T-helper 17 cell (primary cell): ENCODE measurements at places on chromosomes 1 and 21. TPM values are rescaled to one million over a fixed set of nuclear protein-coding genes. Genes with fewer than 3 reads are reported as not detected.

CACNA1S gene
- not detected for total RNA-seq

MATN1 gene
- 3.7 TPM for total RNA-seq

DCAF8 gene
- 178 TPM for total RNA-seq

SH3BGR gene
- total RNA-seq, result 0.86 TPM

CD2 gene
- total RNA-seq, result 172 TPM

DNA sequence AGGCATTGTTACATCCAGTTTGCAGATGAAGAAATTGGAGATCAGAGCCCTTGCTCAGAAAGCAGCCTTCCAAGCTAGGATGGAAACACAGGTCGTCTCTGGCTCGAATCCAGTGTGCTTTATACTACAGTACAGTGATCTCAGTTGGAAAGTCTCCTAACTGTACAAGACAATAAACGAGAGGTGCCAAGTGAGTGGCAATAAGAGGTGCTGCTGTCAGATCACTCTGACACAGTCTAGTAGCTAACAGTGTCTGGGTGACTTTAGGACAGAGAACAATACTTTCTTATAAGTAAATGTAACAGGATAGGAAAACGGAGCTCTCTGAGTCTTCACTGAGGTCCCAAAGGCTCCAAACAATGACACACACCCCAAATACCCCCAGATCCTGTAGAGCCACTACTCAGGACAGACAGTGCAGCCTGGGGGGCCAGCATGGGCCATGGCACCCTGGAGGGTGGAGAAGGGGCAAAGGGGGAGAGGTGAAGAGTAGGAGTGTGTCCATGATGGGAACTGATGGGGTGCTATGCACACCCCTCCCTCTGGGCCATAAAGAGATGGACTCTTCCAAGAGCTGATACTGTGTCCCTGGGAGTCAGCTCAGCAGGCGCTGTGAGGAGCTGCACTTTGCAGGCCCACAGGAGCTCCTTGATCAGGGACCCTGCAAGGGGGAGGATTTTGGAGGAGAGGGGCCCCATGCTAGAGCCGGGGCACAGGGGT lies 3.3 kb downstream of the SH3BGR start:
- H3K27me3 ChIP-seq, result peaks cover 28% of the 10 kb centered on the region

- H3K27me3 ChIP-seq, result no peaks in the 10 kb centered on the region
- H3K36me3 ChIP-seq, result peaks cover 2% of the 10 kb centered on the region
Measured at GRCh38 chr21:17780539-17780938, 38.6 kb downstream of the C21orf91 start.

DNA sequence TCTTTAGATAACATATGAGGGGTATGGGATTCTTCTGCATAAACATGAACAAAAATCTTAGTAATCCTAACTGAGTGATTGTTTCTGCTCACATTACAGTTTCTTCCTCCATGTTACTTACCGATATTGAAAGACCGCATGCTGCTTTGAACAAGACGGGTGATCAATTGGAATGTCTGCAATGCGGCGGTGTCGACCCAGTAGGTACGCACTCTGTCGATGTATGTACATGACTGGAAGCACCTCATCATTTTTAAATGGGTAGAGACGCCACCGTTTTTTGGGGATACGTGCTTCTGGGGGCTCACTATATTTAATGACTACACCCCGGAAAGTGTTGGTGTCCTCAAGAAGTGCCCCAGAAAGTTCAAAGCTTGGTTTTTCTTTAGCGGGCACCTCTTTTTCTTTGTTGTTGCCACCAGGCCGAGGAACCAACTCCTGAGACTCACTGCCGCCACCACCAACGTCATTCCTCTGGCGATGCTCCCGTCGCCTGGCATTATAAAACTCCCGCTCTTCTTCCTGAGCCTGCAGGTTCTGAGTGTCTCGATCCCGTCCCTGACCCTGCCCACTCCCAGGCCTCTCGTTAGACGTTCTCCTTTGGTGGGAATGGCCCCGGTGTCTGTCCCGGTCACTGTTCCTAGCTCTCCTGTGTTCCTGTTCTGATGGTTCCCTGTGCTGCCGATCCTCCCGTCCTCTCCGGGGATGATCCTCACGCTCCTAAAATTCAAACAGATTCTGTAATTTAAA lies 13.9 kb downstream of the SNIP1 start:
- H3K27ac ChIP-seq, result no peak overlapping the region
- H3K4me3 ChIP-seq, result no peak overlapping the region
- H3K4me1 ChIP-seq, result peaks cover 7% of the 10 kb centered on the region
- H3K36me3 ChIP-seq, result peaks cover 14% of the 10 kb centered on the region

- peaks cover 2% of the 10 kb centered on the region for H3K36me3 ChIP-seq
- peak within 1 kb of the TSS; percentile 89 for H3K27ac ChIP-seq
- peak within 1 kb of the TSS; percentile 36 for H3K4me3 ChIP-seq
- no peak for DNase-seq
- H3K4me1 ChIP-seq, result peaks cover 21% of the 10 kb centered on the region
Measured at GRCh38 chr1:153985941-153986761, at the start of gene RAB13. Gene RAB13 (minus strand): TSS chr1:153986339. CDS start chr1:153986236, 103 bp downstream.

- H3K4me3 ChIP-seq, result no peak overlapping the region
- DNase-seq, result no peak
- H3K4me1 ChIP-seq, result peaks cover under 1% of the 10 kb centered on the region
- H3K36me3 ChIP-seq, result peaks cover 3% of the 10 kb centered on the region
Measured at GRCh38 chr1:235908742-235909520, 42.2 kb upstream of the LYST start.

GRCh38 chr21:34252751-34253150 lies 111.1 kb upstream of the KCNE2 start:
- no peaks in the 10 kb centered on the region for H3K4me1 ChIP-seq
- H3K27ac ChIP-seq, result no peak overlapping the region
- H3K4me3 ChIP-seq, result no peak overlapping the region
- no peaks in the 10 kb centered on the region for H3K27me3 ChIP-seq

DNA sequence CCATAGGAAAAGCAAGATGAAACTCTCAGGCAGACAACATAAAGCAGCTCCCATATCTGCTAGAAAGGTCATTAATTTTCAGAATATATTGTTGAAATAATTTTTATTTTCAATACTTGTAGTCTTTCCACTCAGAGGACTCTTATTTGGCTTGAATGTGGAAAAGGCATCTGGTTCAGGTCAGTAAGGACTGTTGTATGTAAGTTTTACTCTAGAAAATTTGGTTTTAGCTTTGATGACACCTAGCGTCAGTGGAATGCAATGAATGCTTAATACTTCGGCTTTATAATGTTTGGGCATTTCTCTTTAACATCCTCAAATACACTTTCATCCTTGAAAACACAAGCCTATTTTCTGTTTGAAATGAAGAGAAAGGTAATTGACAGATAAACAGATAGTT lies 63.3 kb downstream of the LRRC40 start:
- no peaks in the 10 kb centered on the region for H3K4me1 ChIP-seq
- H3K36me3 ChIP-seq, result no peaks in the 10 kb centered on the region
- no peaks in the 10 kb centered on the region for H3K27me3 ChIP-seq
- H3K27ac ChIP-seq, result no peak overlapping the region

- H3K4me1 ChIP-seq, result peaks cover 71% of the 10 kb centered on the region
- peak overlapping the region; percentile 93 for H3K4me3 ChIP-seq
- H3K27me3 ChIP-seq, result no peaks in the 10 kb centered on the region
- H3K36me3 ChIP-seq, result peaks cover 8% of the 10 kb centered on the region
- peak overlapping the region; percentile 96 for H3K27ac ChIP-seq
Measured at GRCh38 chr1:160575112-160575664, 4.1 kb downstream of the CD84 start.

- H3K4me1 ChIP-seq, result peaks cover 28% of the 10 kb centered on the region
- no peak for DNase-seq
- H3K27me3 ChIP-seq, result no peaks in the 10 kb centered on the region
- H3K36me3 ChIP-seq, result no peaks in the 10 kb centered on the region
- peak overlapping the region; percentile 87 for H3K4me3 ChIP-seq
Measured at GRCh38 chr1:158998037-158998780, 11.5 kb upstream of the IFI16 start.
